Activated CD8-positive, alpha-beta memory T cell treated with anti-CD3 and anti-CD28 coated beads, Interleukin-2, amount 50 U/mL, for 4 hours (primary cell): ENCODE measurements at places on chromosomes 7 and 10.

DNA sequence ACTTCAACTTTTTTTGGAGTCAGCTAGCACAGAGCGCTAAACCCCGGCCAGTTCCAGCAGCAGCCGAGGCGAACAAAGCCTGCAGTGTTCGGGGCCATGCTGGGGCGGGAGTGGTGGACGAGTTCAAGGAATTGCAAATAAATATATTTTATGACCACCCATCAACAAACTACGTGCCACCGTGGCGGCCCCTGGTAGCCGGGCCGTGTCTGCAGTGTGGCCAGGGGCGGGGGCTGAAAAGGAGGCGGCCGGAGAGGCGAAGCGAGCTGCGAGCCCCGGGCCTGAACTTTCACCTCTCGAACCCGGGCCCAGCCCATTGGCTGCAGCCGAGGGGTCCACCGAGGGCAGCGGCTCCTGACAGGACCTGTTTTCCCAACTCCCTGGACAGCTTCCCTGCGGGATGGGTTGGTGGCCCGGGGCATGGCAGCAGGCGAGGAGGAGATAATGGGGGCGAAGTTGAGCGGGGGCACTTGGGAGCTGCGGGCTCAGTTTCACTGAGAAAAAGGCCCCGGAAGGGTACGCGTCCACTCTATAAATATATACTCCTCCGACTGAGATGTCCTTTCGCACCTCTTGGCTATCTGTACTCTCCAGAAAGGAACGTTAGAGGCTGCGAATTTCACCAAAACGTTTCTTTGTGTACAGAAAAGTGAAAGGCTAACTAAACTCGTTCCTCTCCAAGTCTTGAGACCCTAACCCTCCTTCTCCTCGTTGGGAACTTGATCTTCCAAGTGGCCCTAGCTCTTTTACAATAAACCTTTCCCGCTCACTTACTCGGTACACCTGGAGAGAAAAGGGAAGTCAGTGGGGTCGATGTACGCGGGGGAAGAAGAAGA lies 164.6 kb upstream of the PPP1R3A start:
- no peak for DNase-seq

GRCh38 chr10:120819366-120819765 lies 31.8 kb upstream of the WDR11 start:
- no peak for DNase-seq

GRCh38 chr7:90842430-90842788 lies 246.3 kb downstream of the CDK14 start:
- DNase-seq: no peak

GRCh38 chr7:66039094-66039670 lies 36.4 kb upstream of the ASL start:
- no peak for DNase-seq

DNA sequence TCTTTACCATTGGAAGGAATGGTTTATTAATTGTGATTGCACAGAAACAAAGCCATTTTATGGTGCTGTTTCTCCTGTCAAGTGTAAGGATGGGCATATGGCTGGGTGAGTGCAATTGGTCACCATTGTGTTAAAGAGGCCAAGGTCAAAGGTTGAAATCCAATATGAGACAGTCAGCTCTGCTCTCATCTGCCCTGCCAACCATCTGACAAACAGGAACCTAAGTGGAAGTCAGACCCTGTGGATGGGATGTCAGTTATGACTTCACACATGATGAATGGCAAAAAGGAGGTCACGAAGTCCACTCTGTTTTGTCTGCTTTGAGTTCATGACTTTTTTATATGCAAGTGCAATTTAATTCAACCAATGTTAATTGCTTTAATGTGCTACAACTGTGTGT lies 172.7 kb upstream of the TMEM229A start:
- no peak for DNase-seq

DNA sequence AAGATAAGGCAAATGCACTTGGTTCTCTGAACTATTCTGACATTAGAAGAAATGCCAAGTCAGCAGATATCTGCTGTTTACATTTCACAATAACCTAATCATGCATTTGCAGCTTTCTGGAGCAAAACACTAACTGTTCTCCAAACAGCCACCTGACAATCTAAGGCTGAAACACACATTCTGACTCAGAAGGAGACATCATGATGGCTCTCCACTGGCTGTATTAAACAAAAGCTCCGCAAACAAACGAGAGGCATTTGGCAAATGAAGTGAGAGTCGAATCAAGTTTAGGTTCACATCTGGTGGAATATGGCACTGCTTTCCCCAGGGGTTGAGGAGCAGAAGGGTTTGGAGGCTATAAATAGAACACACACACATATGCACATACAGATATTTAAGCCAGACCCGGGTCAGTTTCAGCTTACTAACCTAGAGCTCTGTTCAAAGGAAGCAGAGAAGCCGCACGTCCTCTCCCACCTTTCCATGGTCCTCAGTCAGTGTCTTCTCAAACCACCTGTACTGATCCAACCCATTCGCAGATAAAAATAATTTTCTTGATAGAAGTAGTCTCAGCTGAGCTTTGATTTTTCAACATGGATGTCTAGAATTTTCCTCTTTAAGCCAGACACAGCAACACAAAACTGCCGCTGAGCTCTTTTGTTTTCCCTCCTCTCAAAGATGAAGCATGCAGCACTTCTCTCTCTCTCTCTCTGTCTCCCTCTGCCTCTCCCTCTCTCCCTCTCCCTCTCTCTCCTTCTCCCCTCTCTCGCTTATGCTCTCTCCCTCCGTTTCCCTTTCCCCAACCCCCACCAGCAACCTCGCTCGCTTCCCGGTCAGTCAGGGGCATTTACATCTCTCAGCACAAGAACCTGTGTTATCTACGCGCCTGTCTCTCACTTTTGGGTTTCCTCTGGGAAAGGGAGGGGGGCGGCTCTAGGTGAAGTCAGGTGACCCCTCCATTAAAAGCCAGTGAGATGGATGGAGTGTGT lies 682.8 kb downstream of the MAGI2 start:
- DNase-seq: no peak

DNA sequence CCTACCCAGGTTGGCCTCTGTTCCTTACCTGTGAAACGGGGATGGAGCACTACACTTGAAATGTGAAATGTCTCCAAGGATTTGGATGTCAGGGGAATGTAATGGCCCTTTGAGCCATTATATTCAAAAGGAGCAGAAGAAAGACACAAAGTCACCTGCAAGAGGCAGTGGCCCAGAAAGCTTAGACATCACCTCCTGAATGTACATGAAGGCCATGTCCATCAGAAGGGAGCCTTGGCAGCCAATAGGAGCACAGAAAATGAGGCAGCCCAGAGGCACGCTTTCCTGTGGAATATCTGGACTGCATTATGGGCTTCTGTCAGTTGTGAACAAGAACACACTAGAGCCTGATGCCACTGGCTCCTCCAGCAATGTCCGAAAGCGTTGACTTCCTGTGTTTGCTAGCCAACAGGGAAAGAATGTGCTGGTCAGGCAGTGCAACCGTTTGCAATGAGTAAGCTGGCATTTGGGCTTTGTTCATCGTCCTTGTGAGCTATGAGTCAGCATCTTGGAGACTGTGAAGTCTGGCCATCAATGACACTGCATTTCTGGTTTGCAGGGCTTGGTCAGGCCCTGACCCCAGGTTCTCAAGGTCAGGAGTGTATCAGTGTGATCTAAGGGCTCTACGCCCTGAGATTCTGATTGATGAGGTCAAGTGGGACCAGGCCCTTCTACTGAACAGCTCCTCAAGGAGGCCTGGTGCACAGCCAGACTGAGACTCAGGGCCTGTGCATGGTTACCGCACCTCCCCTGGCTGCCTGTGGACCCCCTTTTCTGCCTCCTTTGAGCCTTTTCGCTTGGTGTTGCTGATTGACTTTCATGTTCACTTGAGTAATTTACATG lies 222.4 kb downstream of the RPS24 start:
- no peak for DNase-seq

DNA sequence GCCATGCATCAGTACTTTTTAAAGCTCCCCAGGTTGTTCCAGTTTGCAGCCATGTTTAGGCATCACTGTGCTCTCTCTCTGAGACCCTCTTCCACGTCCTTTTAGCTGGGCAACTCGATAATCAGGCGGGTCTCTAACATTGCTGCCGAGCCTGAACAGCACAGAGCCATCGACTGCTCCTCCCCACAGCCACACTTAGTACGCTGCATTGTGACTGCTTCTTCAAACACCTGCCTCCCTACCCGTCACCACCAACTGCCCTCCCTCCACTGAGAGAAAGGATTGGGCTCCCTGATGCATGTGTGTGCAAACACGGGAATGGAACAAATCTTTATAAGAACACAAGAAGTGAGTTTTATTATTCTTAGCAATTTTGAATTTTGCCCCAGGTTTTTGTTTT lies 11.4 kb upstream of the TACR2 start:
- no peak for DNase-seq

DNA sequence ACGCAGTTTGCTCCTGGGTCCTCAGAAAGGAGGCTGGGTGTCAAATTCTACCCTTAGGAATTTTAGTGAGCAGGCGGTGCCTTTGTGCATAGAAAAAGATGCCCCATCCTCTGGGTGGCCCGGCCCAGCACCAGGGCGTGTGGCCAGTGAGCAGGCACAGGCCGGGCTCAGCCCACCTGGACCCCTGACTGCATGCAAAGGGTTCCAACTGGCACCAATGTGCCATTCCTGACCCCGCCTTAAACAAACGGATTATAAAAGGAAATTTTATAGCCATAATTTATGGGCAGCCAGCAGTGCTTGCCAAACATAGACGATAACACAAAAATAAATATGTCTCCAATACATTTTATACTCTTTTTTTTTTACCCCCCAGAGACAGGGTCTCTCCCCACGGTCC lies 40.1 kb upstream of the GNA12 start:
- no peak for DNase-seq

DNA sequence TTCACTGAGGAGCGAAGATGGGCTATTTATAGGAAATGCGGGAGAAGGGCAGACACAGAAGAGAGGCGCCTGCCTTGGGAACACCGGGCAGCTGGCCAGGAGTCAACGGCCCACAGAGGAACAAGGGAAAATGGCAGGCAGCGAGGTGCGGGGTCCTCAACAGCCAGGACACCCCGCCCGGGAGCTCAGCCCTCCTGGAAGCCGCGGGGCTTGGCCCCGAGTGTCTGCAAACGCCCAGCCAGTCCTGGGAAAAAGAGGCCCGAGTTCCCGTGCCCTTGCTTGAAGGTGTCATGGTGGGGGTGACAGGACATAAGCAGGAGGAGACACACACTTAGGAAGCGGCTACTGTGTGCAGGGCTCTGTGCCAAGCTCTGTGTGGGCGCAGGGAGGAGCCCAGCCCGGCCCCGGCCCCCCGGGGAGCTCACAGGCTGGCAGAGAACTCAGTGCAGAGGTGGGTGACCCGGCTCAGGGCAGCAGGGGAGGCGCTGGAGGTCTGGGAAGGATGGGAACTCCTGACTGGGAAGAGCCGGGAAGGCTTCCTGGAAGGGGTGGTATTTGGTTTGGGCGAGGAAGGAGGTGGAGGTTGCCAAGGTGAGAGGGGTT lies 79.9 kb downstream of the ELFN1 start:
- DNase-seq: no peak
